ENCODE measurements at places on chromosomes 6 and 20.
A peak's percentile ranks its signal among the peaks of the same experiment; 100 is the strongest.

- no peak for DNase-seq
These were observed 182.5 kb downstream of the OTOR start for GRCh38 chr20:16930656-16931055.

- no peak for DNase-seq
These were observed 664 bp upstream of the ACTR5 start for GRCh38 chr20:38747495-38748096.

DNA sequence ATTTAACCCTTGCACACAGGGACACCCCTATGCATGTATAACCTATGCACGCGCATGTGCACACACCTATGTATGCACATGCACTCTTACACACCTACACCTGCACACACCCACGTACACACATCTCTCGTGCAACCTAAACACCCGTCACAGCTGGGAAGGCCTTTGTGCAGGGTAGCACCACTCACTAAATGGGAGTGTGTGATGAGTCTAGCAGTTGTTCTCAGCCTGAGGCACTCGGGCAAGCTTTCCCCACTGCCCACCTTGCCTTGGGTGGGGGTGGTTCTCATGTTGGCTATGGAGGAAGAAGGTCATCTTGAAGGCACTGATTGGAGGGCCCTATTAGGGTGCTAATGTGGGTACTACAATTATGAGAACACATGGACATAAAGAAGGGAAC, 85.8 kb downstream of the DLL1 start:
- no peak for DNase-seq

GRCh38 chr6:70838907-70839285, 118.0 kb downstream of the B3GAT2 start:
- no peak for DNase-seq

- no peak for DNase-seq
These were observed 39.7 kb downstream of the SIRPA start for GRCh38 chr20:1934721-1935573.

DNA sequence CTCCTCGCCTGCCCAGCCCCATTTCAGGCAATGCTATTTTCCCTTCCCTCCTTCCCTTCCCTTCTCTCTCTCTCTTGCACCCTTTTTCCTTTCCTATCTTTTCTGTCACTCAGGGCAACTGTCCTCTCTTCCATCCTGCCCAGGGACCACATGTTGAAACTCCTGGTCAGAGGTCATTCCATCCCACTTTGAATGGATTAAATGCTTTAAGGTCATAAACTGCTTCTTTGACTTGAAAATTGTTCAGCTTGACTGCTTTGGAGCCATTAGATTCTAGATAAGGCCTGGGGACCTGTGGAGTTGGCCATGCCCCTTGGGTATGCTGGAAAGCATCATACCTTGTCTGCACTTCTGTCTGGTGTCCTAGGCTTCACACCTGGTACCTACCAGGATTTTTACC, 106.1 kb downstream of the DTNBP1 start:
- no peak for DNase-seq

- DNase-seq, result peak; percentile 45
These were observed 48.2 kb upstream of the MLN start for GRCh38 chr6:33851959-33852358.

DNA sequence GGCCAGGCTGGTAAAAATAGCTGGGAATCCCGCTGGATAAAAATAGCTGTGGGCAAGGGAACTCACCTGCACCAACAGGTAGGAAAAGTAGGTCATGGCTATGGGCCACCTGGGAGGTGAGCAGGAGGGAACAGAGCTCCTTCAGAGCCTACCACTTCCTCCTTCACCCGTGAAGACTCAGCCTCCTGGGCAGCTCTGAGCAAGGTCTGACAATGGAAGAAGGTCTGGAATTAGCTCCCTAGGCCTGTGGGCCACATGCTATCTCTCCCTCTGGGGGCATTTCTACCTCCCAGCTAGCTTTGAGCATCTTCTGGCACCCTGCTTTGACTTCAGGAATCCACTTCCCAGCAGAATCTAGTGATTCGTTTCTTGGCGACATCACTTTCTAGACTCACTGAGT, 153.9 kb downstream of the MRPL14 start:
- DNase-seq, result no peak

DNA sequence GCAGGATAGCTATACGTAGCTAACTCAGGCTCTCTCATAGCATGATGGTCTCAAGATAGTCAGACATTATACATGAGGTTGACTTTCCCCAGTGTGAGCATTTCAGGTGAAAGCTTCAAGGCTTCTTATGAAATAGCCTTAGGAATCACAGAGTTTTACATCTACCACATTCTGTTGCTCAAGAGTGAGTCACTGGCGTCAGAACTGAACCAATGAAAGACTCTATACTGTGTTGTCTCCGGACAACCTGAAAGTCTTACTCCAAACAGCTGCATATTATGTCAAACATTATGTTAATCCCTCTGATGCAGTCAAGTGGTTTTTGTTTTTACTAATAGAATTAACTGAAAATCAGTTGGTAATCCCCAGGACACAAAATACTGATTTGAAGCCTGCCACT, 79.8 kb upstream of the TRDN start:
- no peak for DNase-seq

DNA sequence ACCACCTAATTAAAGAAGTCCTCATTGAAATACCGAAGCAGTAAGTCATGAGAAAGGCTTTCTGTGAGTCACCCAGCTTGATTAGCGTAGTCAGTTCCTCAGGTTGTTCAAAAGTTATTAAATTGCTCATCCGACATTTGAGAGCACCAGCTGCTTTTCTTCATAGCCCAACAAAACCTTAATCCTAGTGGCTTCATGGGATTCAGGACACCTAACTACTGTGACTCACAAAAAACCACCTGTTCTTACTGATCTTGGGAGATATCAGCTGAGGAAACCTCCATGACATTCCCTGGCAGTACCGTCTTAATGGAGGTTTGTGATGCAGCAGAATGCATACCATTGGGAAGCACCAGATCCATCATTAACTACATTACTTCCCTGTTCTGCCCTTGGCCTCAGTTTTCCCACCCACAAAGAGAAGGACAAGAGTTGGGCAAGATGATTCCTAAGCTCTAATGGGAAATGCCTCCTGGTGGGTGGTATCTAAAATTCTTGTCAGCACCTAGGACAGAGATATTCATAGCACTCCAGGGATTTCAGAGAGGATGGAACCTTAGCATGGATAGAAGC, 103.8 kb downstream of the KHDC1L start:
- no peak for DNase-seq

DNA sequence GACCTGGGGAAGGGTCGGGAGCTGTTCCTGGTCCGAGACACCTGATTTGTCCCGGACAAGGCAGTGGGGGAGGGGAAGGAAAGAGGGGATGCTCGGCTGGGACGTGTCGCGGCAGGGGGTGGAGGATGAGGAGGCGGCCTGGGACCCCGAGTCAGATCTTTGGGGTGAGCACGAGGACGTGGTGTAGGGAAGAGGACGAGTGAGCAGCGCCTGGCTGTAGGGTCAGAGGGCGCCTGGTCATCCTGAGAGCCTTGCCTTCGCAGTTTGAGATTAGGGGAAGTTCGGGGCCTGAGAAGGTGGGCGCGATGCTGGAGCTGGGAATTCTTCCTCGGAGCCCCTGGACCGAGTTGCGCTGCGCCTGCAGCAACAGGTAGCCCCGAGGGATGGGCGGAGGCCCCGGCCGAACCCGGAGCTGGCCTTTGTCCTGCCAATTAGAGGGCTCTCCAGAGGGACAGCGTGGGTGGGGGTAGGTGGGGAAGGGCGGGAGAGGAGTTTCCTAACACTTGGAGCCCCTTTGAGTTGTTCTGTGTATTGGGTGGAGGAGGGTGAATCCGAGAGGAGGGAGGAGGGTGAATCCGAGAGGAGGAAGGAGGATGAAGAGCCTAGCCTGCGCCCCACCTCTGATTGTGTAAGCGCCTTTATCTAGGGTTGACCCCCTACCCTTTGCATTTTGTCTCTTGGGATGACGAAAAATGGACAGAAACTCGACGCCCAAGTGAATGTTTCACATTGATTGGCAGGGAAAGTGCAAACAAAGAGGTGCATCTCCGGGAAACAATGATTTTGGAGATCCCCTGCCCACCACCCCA, 72.0 kb downstream of the SOX4 start:
- no peak for DNase-seq

- DNase-seq, result no peak
These were observed 21.8 kb downstream of the OSTM1 start for GRCh38 chr6:108052706-108053105.

DNA sequence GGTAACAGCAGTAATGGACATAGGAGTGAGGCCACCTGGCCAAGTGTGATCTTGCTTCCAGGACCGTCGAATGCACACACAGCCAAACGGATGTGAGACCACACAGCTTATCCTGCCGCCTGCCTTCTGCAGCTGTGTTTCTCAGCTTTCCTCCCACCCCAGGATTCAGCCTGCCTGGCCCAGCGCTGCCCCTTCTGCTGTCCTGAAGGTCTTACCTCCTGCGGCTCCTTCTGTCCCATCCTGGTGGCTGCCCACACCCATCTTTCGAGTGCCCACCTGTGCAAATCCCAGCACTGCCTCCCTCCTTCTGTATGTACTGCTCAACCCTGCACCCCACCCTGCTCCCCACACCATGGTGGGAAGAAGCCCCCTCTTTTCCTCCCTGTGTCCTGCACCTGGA, 49.4 kb upstream of the DACT2 start:
- DNase-seq, result no peak

- DNase-seq, result no peak
These were observed 53.8 kb upstream of the HDAC2 start for GRCh38 chr6:114024746-114025145.

DNA sequence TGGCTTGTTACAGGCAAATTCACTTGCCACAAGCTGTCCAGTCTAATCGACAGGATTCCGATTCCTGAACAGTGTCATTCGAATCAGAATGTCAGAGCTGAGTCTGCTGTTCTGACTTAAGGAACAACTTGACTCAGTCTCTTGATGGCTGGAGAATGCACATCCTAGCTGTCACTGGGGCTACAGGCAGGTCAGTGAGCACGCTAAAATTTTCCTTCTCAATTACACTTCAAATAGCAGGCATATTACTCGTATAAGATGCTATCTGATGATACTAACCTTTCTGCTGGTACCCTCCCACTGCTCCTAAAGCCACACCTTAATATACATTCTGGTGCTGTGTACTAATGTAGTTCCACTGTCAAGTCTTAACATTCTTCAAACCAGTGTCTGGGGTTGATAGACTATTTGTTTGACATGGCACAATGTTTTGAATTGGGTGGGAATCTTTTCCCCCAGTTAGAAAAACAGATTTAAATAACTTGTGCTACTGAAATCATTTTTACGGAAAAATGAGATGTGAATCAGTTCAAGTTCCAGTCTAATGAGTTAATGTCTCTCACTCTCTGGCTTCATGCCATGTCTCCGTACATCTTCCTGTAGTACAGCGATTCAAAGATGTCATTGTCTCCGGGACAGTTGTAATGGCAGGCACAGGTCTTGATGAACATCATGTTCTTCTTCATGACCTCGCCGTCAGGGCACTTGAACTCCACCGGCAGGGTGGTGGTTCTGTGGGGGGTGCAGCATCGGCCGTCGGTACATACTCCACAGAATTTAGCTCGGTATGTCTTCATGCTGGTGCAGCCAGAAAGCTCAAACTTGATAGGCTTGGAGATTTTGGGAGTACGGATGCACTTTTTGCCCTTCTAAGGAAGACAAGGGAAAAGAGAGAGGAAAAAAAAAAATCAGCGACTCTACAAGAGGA, 2.2 kb downstream of the CCN2 start:
- DNase-seq, result no peak

GRCh38 chr6:13725052-13725451, 13.4 kb upstream of the RANBP9 start:
- no peak for DNase-seq

- no peak for DNase-seq
These were observed 488.4 kb downstream of the PHF3 start for GRCh38 chr6:64123761-64124633.

GRCh38 chr6:81761197-81761596, 8.7 kb upstream of the TENT5A start:
- no peak for DNase-seq

GRCh38 chr6:68726992-68727391, 91.9 kb downstream of the ADGRB3 start:
- no peak for DNase-seq

DNA sequence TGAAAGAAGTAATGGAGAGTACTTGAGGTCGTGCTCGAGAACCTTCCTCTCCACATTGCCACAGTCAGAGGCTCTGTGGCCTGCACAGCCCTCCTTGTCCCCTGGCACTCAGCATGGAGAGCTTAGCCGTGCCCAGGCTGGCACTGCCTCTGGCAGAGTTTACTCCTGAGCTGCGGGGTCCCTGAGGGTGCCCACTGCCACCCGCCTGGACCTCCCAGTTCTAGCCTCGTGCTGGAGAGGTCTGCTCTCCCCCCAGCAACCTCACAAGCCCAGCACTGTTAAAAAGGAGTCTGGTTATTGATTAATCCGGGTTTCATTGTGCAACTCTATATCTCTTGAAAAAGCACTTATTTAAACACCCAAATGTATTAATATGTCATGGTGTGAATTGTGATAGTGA, 226.8 kb downstream of the TMEM242 start:
- no peak for DNase-seq

GRCh38 chr6:161418463-161418945, 144.6 kb upstream of the AGPAT4 start:
- DNase-seq, result peak; percentile 27

DNA sequence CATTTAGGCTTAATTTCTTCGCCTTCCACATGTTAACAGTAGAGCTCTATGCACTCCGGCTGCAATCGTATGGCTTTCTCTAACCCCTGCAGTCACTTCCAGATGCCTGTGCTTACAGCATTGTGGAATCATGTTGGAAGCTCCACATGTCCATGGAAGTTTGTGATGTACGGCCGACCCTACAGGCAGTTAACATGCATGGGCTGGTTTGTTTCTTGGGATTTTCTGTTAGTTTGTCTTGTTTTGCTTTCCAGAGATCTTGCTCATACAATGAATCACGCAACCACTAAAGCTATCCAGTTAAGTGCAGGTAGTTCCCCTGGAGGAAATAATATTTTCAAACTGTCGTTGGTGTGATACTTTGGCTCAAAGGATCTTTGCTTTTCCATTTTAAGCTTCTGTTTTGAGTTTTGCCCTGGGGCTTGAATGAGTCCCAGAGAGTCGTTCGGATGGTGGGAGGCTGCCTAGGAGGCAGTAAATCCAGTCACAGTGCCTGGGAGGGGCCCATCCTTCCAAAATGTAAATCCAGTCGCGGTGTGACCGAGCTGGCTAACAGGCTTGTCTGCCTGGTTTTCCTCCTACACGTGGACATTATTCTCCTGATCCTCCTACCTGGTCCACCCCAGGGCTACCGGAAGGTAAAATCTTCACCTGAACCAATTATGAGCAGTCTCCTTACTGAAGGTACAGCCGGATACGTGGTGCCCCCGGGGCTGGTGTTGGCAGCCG, 225.9 kb downstream of the SMOC2 start:
- DNase-seq, result no peak

All from activated CD4-positive, alpha-beta memory T cell treated with anti-CD3 and anti-CD28 coated beads, Interleukin-2, amount 10 ng/mL, durations not matched to agents 7 days and 5 days (primary cell).